ENCODE measurements at places on chromosomes 7 and 10.

- no peak for DNase-seq
These were observed 283.5 kb upstream of the ADARB2 start for GRCh38 chr10:2020836-2021235.

- no peak for DNase-seq
These were observed 90.9 kb downstream of the NEUROD6 start for GRCh38 chr7:31249671-31250070.

DNA sequence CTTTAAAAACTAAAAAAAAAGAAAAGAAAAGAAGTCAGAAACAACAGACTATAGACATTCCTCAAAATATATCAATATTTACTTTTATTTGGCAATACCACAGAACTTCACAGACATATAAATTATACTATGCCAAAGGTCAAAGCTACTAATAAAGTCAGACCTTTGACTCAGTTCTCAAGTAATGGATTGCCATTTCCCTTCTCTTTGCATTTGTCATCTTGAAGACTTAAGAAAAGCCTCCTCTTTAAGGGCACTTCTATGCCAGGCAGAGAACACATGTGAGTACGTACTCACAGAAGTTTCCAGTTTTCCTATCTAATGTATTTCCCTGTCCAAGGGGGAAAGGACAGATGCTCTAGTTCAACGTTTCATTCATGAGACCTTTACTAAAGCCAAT, 37.6 kb downstream of the TNPO3 start:
- no peak for DNase-seq

DNA sequence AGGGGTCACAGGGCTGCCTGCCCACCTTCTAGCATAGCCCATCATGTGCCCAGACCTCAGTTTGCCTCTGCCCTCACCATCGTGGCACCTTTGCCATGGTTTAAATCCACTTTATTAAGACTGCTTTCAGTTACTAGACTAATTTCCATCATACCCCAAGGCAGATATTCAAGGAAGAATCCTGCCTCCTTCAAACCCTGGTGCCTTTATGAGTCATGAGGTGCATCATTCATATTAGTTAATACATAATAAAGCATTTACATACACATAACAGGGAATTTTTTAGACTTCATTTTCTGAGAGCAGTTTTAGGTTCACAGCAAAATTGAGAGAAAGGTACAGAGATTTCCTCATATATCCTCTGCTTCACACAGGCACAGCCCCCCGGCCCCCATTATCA, 62.8 kb downstream of the CXCL12 start:
- no peak for DNase-seq

DNA sequence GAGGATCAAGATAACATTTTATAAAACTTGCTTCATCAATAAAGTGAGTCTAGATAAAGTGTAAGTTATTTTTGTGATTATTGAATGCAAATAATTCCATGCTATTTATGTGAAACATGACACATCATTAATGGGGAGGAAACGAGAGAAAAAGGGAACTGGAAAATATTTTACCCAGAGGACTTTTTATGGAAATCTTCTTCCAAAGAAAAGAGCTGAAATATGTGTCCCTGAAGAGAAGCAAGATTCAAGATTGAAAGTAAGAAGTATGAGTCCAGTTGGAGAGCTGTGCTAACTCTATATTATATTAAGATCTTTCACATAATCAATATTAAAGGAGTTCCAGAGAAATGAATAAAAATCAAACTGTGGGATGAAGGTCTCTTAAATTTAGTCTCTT, 1361.8 kb downstream of the GATA3 start:
- DNase-seq, result no peak

GRCh38 chr7:21524680-21525079, 18.2 kb upstream of the DNAH11 start:
- no peak for DNase-seq

DNA sequence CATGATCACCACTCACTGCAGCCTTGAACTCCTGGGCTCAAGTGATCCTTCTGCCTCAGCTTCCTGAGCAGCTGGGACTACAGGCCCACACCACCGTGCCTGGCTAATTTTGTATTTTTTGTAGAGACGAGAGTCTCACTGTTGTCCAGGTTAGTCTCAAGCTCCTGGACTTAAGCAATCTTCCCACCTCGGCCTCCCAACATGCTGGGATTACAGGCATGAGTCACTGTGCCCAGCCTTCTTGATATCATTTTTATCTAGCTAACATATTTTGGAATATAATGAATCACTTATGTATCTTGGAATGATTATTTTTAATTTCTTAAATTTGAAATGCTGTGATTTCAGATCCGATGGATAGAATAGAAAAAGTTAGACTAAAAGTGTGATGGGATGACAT, 18.4 kb downstream of the ARL4A start:
- DNase-seq, result no peak

GRCh38 chr10:133079836-133080682, 7.7 kb upstream of the ADGRA1 start:
- DNase-seq, result peak; percentile 90

DNA sequence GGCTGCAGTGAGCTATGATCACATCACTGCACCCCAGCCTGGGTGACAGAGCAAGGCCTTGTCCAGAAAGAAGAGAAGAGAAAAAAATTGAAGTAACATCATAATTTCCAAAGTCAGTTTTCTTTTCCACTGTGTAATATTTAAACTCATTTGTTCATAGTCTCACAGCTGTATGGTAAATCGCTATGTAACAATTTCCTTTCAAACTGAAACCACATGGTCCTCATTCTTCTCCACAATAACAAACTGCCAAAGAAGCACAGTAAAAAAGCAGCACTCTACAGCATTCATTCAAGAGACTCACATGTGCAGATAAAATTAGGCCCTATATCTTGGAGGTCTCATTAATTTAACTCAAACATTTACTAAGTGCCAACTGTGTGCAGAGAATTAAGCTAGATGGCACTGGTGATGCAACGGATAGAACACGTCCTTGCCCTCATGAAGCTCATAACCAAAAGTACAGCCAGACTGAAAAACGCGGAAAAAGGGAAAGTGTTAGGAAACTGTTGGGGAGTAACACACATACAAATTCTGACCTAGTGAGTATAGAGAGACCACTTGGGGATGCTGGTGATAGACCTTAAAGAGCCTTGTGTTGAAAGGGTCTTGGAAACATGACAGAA, 174.0 kb upstream of the KCTD7 start:
- DNase-seq, result no peak
